ENCODE measurements at places on chromosomes 12 and 14. TPM values are rescaled to one million over a fixed set of nuclear protein-coding genes. Genes with fewer than 3 reads are reported as not detected.

The PRR4 gene
- 2.6 TPM for total RNA-seq

The MGAT4C gene
- total RNA-seq = 0.16 TPM

The ZFHX2 gene
- 0.20 TPM for total RNA-seq

DNA sequence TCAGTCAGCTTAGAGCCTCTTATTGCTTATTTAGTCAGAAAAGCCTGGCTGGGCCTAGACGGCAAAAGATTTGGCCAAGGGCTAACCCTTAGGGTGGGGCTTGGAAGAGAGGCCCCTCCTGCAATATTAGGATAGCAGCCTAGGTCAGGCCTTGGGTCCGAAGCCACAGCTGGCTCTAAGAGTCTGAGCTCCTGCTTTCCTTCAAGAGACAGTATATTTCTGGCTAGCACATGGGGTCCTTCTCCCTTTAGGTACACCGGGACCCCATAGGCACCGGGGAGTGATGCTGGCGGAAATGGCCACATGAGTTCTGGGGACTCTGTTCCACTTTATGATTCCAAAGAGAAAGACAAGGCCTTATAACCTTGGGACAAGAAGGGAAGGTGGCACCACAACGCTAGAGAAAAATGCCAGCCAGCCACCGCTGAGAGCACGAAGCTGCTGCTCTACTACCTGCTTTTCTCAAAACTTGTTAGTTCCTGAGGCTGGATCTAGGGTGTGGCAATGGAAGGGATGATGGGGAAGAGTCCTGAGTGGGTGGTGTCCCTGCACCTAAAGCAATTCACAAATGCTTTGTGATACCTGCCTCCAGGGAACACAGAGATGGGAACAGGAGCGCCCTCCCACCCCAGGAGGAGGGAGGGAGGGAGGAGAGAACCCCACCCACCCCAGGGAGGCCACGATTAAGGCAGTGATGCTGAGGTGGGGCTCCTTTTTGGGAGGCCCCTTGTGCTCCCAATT is 3.1 kb upstream of the AVIL start:
- DNase-seq = no peak

- DNase-seq = no peak
These were observed 62.1 kb downstream of the SPTB start for GRCh38 chr14:64817631-64818030.

The TTC9 gene
- total RNA-seq = 1.3 TPM

The TNS2 gene
- 71.8 TPM for total RNA-seq

The NABP2 gene
- 19.5 TPM for total RNA-seq

DNA sequence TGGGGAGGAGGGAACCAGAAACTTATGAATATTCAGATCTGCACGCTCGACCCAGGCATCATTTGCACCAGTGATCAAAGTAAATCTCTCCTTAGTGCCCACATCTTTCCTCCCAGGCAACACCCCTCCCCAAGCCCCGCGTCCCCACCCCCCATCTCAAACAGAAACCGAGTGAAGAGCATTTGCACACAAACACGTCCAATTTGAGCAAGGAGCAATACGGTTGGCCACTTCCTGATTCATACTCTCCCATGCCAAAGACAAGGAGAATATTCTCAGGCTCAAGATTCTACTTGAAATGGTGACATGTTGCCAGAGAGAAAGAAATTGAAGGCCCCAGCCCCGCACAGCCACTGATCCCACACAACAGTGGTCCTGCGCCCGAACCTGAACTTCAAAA is 7.1 kb downstream of the FOXN3 start:
- no peak for DNase-seq

- DNase-seq = no peak
These were observed 194.9 kb downstream of the PAH start for GRCh38 chr12:102722147-102722546.

The PLEK2 gene
- total RNA-seq = 33.8 TPM

DNA sequence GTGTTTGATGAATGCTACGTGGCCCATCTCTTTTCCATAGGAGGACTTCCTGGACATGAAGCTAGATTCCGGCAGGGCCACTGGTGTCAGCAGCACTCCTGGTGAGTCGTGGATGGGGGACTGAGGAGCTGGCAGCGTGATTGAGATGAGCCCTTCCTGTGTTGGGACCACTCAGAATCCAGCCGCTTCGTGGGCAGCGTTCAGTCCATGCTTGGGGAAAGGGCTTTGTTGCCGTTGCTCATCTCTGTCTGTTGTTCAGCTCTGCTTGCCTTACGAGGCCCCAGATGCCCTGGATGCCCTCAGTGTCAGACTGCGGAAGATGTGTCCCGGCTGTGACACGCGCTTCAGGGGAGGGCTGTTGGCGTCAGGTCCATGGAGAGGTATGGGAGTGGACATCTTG is 127.1 kb upstream of the RTL1 start:
- no peak for DNase-seq

GRCh38 chr12:53980104-53980801 is 4.7 kb upstream of the HOXC10 start:
- no peak for DNase-seq

DNA sequence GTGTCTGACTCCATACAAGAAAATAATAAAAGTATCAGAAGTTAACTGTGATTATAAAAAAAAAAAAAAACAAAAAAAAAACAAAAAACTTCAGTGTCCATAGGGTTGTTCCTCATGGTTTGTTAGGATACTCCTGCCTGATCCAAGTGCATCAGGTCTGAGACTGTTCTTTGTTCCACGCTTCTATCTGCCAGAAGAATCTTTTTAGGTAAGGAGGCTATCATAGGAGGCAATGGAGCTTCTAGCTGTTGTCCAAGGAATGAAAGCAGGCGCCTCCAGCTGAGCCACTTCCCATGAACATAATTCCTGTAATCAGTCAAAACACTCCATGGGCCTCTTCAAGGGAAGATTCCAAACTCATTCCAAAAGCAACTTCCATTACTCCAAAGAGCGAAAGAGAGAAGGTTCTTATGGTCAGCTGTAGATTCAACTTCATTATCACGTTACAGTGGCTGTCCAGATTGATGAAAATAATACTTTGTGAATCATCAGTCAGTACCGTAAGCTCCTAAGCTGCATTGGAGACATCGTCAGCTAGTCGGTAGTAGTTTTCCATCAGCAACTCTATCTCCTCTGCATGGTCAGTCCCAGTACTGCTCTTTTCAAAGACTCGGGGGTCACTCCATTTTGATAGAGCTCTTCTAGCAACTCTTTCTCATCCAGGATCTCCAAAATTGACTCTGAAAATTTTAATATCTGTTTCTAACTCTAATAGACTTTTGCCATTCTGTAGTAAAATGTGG is 9.7 kb downstream of the TBC1D15 start:
- DNase-seq = no peak

- no peak for DNase-seq
These were observed 150.9 kb upstream of the SLC38A2 start for GRCh38 chr12:46523446-46523845.

GRCh38 chr12:4911316-4911994 is 1.8 kb downstream of the KCNA1 start:
- DNase-seq = no peak

GRCh38 chr14:90512329-90512991 is 115.6 kb downstream of the CALM1 start:
- DNase-seq = peak; percentile 66

GRCh38 chr14:54085841-54086240 is 129.2 kb upstream of the BMP4 start:
- DNase-seq = no peak

GRCh38 chr12:120421701-120422100 is 16.2 kb upstream of the COX6A1 start:
- DNase-seq = no peak

GRCh38 chr14:73660511-73660910 is 15.7 kb downstream of the DNAL1 start:
- no peak for DNase-seq

DNA sequence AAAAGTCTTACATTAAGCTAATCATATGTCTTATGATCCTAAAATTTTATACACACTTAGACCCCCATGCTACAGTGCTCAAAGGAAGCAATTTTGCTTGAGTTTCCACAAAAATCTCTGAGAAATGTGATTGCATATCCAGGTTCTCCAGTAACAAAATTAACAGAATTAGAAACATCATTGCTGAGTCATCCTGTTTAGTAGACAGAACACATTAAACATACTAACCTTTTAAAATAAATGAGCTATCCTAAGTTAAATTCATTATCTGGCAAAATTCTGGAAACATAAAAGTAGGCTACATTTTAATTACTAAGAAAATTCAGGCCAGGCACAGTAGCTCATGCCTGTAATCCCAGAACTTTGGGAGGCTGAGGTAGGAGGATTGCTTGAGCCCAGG is 94.7 kb downstream of the DENND5B start:
- DNase-seq = no peak

The TESPA1 gene
- total RNA-seq = 1.6 TPM

DNA sequence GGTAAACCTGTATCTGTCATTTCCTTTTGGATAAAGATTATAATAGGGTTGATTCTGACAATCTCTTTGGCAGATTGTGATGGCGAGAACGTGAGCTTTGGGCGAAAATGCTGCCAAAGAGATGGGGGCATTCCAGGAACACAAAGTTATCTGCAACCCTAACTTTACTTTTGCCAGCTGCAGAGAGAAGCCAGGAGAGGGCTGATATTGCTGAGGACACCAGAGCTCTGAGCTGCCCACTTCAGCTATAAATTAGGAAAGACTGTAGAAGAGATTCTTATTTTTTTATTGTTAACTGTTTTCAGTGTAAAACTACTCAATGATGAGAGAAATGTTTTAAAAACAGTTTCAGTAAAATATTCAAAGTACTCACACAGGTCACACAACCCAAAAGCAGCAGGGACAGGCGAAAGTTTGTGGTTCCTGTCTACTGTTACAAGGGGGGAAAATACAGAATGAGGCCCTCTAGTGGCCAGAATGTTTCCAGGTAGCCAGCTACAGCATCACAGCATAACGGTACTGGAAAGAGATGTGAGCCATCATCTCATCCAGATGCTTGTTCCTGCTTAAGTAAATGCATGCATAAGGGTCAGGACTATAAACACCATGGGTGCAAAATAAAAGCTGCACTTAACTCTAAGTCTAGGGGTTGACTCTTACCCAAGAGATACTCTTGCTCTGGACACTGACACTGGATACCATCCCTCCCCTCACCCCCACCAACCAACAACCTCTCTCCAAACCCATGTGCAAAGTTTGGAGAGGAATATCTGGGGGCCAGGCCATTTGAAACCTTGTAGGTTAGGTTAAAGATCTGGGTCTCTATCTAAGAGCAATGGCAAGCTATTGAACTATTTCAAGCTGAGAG is 498.4 kb downstream of the RMST start:
- no peak for DNase-seq

DNA sequence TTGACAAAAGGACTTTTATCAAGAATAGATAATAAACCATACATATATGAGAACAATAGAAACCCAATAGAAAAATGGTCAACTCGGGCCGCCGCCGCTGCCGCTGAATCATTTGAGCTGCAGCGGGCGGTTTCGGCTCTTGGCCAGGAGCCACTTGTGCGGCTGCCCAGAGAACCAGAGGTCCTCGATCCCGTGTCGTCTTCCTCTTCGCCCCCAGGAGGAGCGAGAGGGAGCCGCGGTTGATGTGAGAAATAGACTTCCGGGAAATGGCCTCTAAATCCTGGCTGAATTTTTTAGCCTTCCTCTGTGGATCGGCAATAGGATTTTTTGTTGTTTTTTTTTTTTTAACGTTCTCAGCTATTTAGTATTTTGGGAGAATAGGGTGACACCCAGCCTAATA is 44.8 kb downstream of the CPSF6 start:
- peak; percentile 69 for DNase-seq

- no peak for DNase-seq
These were observed 126.5 kb downstream of the DYRK2 start for GRCh38 chr12:67774983-67775587.

GRCh38 chr12:92533280-92533890 is 169.4 kb upstream of the PLEKHG7 start:
- no peak for DNase-seq

The NTF3 gene
- total RNA-seq = not detected

GRCh38 chr12:43797561-43798217 is 8.4 kb downstream of the TWF1 start:
- no peak for DNase-seq

The TMEM132C gene
- 1.6 TPM for total RNA-seq

DNA sequence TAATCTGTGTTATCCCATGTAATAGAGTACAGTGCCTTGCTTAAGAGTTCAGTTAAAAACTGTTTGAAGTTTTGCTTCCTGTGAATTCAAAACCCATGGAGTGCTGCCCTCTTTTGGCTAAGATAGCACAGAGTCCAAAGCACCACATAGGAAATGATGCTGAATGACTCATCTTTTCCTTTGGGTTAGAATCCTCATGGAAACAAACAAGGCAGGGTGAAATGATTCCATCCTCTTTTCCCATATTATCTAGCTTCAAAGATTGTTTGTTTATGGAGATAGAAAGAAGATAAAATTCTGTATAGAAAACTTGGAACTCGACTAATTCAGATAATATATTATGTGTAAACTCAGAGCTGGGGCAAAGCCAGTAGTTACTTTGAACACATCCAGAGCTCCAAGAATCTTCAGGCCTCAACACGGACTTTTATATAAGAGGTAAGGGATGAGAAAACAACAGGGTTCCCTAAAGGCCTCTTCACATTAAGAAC is 87.4 kb downstream of the OTOGL start:
- DNase-seq = peak; percentile 37

DNA sequence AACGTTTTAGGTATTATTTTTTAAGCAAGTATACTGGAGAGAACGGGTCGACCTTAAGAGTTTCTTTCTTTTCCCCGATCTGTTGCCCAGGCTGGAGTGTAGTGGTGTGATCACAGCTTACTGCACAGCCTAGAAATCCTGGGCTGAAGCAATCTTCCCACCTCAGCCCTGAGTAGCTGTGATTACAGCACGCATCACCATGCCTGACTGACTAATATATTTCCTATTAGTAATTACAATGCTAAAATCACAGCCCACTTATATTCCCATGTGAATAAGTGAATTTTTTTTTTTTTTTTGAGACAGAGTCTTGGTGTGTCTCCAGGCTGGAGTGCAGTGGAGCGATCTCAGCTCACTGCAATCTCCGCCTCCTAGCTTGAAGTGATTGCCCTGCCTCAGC is 50.4 kb downstream of the DICER1 start:
- no peak for DNase-seq

- DNase-seq = no peak
These were observed 130.3 kb upstream of the RASSF8 start for GRCh38 chr12:25828188-25828587.

DNA sequence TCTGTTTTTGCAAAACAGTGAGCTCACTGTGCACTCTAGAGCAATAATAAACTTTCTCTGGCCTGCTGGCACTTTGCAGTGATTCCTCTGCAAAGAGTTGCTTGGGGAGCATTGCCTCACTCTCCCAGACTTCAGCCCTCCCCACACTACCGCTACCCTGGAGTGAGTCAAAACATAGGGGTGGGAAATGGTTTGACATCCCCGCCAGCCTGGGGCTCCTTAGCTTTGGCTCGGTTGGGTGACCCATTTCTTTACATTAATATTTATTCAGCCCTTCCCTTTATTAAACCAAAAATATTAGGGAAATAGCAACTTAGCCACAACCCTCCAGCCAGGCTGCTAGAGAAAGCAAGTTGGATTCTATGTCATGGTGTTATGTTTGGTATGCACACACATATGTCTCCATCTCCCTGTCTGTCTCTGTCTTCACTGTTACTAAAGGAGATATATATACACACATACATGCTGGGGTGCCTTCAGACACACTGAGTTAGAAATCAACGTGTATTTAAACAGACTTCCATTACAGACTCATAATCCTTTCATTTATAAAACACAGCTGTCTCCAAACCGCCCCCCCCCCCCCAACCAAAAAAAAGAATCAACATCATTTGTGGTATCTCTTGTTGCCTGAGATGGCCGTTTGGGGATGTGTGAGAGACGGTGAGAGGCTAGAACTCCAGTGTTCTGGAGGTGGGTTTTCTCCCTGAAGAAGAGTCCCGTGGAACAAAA is 3.4 kb upstream of the IRF2BPL start:
- peak; percentile 51 for DNase-seq
